HT-29 (cell line): ENCODE measurements at places on chromosomes 7 and 10. TPM values are rescaled to one million over a fixed set of nuclear protein-coding genes. Genes with fewer than 3 reads are reported as not detected.

SPDYE2B gene
- total RNA-seq: not detected in 2 replicates

MYOF gene
- total RNA-seq: 16.1 and 19.2 TPM in 2 replicates

MLXIPL gene
- 0.53 and 5.1 TPM in 2 replicates for total RNA-seq

COL13A1 gene
- total RNA-seq: 0.05 and 0.18 TPM in 2 replicates

PRSS2 gene
- 0.79 and 1.3 TPM in 2 replicates for total RNA-seq

OR13A1 gene
- not detected in 2 replicates for total RNA-seq

HGF gene
- not detected in 2 replicates for total RNA-seq

NPSR1 gene
- 2.2 and 3.0 TPM in 2 replicates for total RNA-seq

ELMO1 gene
- 0.10 and 0.41 TPM in 2 replicates for total RNA-seq

CCDC172 gene
- not detected in 2 replicates for total RNA-seq

KCNMA1 gene
- 0.08 TPM in 1 of 2 replicates, not detected in the other for total RNA-seq

GFRA1 gene
- not detected in 2 replicates for total RNA-seq

CH25H gene
- total RNA-seq: not detected in 2 replicates

AFAP1L2 gene
- total RNA-seq: 13.9 and 18.1 TPM in 2 replicates

MSRB2 gene
- 24.3 and 24.7 TPM in 2 replicates for total RNA-seq

SND1 gene
- 178 and 193 TPM in 2 replicates for total RNA-seq

KLF14 gene
- not detected in 2 replicates for total RNA-seq

BMPER gene
- total RNA-seq: not detected in 2 replicates

SLC16A9 gene
- total RNA-seq: not detected in 2 replicates

GPR15LG gene
- not detected in 2 replicates for total RNA-seq

RAPGEF5 gene
- 8.9 and 9.3 TPM in 2 replicates for total RNA-seq

SPDYE5 gene
- not detected in 2 replicates for total RNA-seq

MTPN gene
- total RNA-seq: 67.9 and 74.3 TPM in 2 replicates

MMD2 gene
- total RNA-seq: not detected in 2 replicates

FEZF1 gene
- total RNA-seq: not detected in 2 replicates

FBXL13 gene
- 0.16 and 0.48 TPM in 2 replicates for total RNA-seq

C7orf33 gene
- total RNA-seq: not detected in 2 replicates

NME8 gene
- total RNA-seq: not detected in 2 replicates

TIAL1 gene
- total RNA-seq: 26.6 and 27.0 TPM in 2 replicates

WASHC2C gene
- total RNA-seq: 12.8 and 13.9 TPM in 2 replicates

IGF2BP3 gene
- 30.0 and 44.0 TPM in 2 replicates for total RNA-seq

CYP51A1 gene
- 74.3 and 75.1 TPM in 2 replicates for total RNA-seq

CYP2C18 gene
- 0.10 and 0.29 TPM in 2 replicates for total RNA-seq

ARHGAP22 gene
- total RNA-seq: 0.10 and 0.39 TPM in 2 replicates

SPAG6 gene
- not detected in 2 replicates for total RNA-seq

FAM24A gene
- total RNA-seq: not detected in 2 replicates

FOXP2 gene
- total RNA-seq: 0.05 and 0.66 TPM in 2 replicates

CAMK2B gene
- 1.8 and 1.9 TPM in 2 replicates for total RNA-seq

EBLN1 gene
- not detected in 2 replicates for total RNA-seq

IDE gene
- 16.1 and 21.1 TPM in 2 replicates for total RNA-seq

RNF133 gene
- total RNA-seq: not detected in 2 replicates

STMP1 gene
- 2.9 and 3.3 TPM in 2 replicates for total RNA-seq

FFAR4 gene
- 88.1 and 97.9 TPM in 2 replicates for total RNA-seq

SEMA4G gene
- total RNA-seq: 24.6 and 29.6 TPM in 2 replicates

VWA2 gene
- 30.2 and 31.6 TPM in 2 replicates for total RNA-seq

SCART1 gene
- total RNA-seq: 0.68 and 2.2 TPM in 2 replicates

CYP2C9 gene
- not detected in 2 replicates for total RNA-seq

KCND2 gene
- total RNA-seq: not detected in 2 replicates

SPRN gene
- total RNA-seq: not detected in 2 replicates

CALML5 gene
- 0.71 and 1.7 TPM in 2 replicates for total RNA-seq

OR2A42 gene
- total RNA-seq: not detected in 2 replicates

NUTM2E gene
- total RNA-seq: not detected in 2 replicates

ABCB1 gene
- total RNA-seq: 0.13 and 0.31 TPM in 2 replicates

LEP gene
- not detected in 2 replicates for total RNA-seq

AGMO gene
- total RNA-seq: 0.05 and 0.42 TPM in 2 replicates

HACD1 gene
- total RNA-seq: 28.9 and 35.8 TPM in 2 replicates

PANK1 gene
- total RNA-seq: 9.1 and 13.4 TPM in 2 replicates

HOXA5 gene
- total RNA-seq: 22.1 and 29.3 TPM in 2 replicates
